ENCODE measurements at places on chromosomes 5 and 9.

DNA sequence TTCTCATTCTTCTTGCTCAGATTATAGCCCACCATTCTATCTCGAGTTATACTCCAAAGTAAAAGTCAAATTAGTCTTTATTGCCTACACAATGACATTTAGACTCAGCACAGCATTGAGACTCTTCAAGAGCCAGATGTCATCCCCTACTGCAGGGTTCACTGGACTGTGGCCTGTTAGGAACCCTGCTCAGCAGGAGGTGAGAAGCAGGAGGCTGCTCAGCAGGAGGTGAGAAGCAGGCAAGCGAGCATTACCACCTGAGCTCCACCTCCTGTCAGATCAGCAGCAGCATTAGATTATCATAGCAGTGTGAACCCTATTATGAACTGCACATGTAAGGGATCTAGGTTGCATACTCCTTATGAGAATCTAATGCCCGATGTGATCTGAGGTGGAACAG, 12.7 kb upstream of the LIFR start:
- DNase-seq, result no peak

DNA sequence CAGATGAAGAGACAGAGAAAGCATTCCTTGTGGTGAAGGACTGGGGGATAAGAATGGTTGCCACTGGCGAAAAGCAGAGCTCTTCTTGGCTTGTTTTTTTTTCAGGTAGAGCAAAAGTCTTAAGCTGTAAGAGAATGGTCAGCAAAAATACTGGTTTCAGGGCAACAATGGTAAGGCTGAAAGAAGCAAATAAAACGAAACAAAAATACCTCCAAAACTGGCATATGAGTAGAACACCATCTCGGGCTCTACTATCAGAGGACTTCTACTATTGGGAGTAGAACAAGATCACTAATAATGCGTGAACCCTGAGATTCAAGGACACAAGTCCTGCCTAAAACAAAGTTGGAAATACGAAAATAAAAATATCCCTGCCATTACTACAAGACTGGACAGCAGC, 1823.2 kb upstream of the CDH6 start:
- no peak for DNase-seq

- DNase-seq, result no peak
Measured at GRCh38 chr9:95103281-95103771, 214.2 kb downstream of the FANCC start.

- no peak for DNase-seq
Measured at GRCh38 chr5:73122875-73123810, 2.8 kb downstream of the TMEM171 start.

GRCh38 chr5:163407034-163407655, 30.2 kb upstream of the CCNG1 start:
- DNase-seq, result no peak

GRCh38 chr9:137611623-137612609, 6.4 kb downstream of the ARRDC1 start:
- no peak for DNase-seq

DNA sequence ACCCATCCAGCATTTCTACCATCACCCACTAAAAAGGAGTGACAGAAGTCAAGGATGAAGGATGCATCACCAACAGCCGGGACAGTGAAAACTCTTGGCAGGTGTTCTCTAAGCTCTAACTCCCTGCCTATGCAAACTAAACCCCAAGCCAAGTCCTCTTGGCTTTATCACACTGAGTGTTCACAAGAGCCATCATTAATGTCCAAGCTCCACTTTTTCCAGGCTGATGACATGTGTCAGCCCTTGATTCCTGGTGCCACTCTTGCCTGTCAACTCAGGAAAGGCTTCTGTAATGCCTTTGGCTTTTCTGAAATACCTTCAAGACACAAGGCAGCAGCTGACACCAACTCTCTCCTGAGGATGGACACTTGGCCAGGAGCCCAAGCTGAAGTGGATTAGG, 86.9 kb downstream of the NR6A1 start:
- no peak for DNase-seq

DNA sequence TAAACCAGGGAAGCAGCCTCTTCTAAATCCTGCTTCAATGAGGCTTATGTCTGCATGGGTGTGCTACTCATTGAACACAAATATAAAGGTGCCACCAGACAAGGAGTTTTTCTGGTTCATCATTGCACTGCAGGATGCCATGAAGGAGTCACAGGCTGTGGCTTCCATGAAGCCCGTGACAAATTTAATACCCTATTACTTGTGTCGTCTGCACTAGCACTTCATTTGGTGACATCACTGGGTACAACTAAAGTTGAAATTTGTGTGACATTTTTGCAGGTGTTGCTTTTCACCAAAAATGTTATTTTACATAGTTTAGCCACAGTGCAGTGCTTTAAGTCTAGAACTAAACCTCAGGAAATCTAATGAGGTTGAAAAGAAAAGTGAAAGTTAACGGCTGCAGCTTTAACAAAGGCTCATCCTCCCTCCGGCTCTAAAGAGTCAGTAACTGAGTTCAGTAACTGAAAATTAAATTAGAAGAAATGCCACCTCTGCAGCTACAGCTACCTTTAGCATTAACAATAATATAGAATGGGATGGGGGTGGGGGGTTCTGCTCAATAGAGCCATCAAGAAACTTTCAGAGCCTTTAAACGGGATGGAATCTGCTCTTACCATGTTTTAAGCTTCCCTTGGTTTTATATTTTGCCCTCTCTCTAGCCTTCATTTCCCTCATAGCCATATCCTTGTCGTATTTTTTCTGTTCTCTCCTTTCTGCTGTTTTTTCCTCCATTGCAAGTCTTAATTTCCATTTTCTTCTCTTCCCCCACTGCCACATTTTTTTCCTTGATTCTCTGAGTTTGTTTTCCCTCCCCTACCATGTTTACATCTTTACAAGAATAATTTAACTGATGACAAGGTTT, 233.8 kb upstream of the TMEM161B start:
- no peak for DNase-seq

DNA sequence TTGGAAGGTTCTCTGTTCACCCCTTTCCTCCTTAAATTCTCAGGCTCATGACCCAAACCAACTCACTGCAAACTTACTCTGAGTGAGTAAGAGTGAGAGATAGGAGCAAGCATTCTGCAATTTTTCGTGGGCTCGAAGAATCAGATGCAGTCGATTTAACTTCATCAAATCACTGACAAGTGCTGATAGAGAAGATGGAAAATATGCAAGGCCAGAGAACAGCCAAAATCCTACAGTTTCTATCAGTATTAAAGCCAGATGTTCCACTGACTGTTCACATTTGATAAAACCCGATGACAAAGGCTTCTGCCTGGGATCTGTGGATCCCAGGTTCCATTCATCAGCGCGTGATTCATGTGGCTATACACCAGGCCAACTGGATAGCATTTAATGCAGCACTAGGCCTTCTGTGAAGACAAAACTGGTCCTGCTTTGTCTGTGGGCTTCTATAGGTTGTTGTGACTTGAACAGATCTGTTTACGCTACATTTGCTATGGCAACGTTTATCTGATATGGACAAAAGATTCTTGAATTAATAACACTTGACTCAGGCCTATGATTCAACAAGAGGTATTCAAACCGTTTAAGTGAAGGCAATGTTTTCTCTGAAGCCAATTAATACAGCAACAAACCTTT, 251.2 kb downstream of the NFIB start:
- DNase-seq, result no peak

DNA sequence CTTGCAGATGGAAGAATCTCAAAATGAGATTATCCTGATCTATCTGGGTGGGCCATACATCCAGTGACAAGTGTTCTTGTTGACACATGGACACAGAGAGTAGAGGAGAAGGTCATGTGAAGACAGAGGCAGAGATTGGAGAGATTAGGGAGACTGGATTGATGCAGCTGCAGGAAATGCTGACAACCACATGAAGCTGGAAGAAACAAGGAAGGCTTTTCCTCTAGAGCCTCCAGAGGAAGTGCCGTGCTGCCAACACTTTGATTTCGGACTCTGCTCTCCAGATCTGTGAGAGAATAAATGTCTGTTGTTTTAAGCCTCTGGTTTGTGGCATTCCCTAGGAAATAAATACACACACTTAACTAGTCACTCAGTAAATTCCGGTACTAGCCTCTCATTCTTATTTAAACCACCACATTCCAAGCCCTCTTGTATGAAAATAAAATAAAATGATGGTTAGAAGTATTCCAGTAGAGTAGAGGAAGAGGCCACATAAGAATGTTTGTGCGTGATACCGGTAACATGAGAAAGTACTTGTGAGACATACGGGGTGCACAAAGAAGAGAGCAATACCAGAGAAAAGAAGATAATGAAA, 110.9 kb upstream of the DMAC1 start:
- no peak for DNase-seq

GRCh38 chr9:127972236-127972871, 8.4 kb downstream of the EEIG1 start:
- DNase-seq, result no peak

DNA sequence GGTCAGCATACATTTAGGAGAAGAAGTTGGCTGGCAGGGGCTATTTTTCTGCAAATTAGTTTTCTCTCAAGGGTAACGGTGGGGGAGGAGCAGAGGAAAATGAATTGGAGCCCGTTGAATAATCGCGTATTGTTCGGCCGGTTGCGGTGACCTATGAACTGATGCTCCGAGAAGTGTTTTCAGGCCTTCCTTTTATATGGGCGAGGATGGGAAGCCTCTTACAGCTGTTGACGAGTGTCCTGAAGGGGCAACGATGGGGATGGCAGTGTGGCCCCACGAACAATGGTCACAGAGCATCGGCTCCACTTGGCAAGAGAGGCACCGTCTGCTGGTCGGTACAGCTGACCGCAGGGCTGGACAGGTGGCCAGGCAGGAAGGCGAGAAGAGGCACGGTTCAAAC, 400.7 kb downstream of the ZSWIM6 start:
- no peak for DNase-seq

DNA sequence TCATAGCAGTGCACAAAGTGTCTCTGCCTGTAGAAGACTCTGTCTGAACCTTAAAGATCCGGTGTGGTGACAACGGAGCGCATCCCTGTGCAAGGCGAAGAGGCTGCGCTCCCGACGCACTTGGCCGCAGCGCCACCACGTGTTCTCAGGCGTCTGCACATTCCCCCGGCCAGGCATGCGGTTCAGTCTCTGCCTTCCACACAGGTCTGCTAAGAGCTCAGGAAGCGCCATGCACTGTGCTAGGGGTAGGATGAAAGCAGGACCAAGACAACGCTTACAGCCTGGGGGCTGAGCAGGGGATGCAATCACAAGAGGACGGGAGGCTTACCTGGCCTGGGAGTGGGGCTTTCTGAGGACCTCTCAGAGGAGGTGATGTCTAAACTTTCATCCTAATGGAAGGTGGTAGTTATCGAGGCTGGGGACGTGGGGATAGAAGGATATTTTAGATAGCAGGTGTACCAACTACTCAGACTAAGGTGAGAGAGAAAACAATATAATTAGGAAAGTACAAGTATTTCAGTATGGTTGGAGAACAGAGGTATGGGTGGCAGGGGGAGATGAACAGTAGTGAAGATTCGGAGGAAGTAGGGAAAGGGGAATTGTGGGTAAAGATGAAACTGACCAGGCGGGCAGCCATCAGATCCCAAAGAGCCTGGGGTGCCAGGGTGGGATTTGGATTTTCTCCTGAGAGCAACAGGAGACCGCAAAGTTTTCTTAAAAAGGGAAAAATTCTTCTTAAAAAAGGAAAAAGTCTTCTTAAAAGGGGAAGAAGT, 13.3 kb downstream of the CAPSL start:
- peak; percentile 78 for DNase-seq

GRCh38 chr5:139895647-139896046, 100.0 kb downstream of the PSD2 start:
- DNase-seq, result no peak

GRCh38 chr9:95249986-95250385, 67.5 kb downstream of the FANCC start:
- no peak for DNase-seq

DNA sequence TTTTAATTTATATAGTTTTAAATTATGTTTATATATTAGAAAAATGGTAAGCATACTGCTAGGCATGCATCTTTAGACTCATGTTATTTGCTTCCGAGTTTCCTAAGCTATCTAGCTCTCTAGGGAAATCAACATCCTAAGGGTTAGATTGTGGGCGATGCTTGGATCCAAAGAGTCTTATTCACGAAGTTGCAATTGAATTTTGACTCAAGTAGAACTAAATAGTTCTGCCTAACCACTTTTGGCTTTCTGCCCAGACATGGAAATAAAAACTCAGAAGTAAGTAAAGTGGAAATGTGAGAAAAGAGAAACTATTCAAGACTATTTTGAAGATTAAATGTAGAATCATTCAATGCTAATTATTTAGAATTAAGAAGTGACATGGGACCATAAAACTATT, 440.4 kb downstream of the CDH18 start:
- no peak for DNase-seq

DNA sequence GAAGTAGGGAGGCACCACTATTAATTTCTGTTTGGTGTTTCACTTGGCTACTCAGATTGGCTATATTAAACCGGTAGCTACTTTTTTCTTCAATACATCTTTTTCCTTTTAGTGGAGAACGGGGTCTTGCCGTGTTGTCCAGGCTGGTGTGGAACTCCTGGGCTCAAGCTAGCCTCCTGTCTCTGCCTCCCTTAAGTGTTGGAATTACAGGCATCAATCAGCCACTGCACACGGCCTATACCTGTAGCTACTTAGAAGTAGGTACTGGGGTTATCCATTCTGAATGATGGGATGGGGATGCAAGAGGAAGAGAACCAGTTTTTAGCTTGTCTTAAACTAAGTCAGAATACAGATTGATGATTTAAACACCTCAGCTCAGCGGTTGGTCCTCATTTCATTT, 1.7 kb downstream of the UBE2D2 start:
- DNase-seq, result no peak

GRCh38 chr9:76906647-76906975, 697 bp upstream of the PRUNE2 start:
- no peak for DNase-seq
